Panc1 (cell line): ENCODE measurements at places on chromosomes 12 and 14.

DNA sequence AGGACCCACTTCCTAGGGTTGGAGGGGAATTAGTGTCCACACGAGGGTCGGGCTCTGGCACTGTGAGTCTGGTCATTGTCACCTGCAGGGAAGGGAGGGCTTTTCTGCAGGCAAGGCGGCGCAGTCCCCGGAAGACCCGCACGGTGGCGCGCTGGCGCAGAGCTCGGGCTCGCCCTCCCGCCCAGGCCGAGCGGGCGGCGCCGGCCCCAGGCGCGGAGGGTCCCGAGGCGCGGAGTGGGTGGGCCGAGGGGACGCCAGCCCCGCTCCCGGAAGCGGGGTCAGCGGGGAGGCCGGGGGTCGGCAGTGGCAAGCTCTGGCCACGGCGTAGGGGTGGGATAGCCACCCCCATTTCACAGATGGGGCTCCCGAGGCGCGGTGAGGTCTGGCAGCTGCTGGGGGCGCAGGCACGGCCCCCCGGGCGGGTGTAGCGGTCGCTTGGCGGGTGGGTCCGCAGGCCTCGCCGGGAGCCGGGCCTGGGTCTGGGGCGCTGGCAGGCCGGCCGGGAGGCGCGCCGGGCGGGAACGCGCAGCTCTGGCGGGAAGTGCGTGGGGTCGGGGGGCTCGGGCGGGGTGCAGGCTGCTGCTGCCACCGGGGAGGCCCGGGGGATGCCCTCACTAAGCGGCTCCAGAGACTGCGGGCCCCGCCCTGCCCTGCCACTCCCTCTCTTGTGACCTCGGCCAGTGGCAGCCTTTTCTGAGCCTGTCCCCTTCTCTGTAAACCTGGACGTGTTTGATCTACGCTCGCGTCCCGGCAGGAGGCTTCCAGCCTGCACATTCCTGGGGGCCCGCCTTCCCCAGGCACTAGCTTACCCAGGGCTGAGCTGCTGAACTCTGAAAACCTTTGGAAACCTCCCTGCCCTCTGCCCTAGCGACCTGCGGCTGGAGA, 46.1 kb downstream of the CYP46A1 start:
- DNase-seq, result no peak

GRCh38 chr12:20520532-20520931, 152.2 kb downstream of the PDE3A start:
- no peak for DNase-seq

- DNase-seq, result no peak
Observed at GRCh38 chr12:132951649-132952048, 4.5 kb downstream of the ZNF605 start.

DNA sequence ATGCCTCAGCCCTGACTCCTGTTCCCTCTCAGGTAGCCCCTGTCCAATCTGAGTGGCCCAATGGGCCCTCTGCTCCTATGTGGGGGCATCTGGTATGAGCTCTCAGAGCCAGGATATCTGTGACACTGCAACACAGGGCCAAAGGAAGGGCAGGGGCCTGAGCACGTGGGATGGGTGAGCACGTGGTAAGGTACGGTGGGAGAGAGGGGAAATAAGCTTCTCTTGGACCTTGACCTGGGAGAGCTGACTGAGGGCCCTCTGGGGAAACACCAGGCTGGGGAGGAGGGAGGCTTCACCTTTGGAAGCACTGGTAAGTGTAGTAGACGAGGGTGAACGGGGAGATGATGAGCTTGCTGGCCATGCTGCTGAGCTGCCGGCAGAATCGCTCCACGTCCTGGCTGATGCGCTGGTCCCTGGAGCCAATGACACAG, 6.7 kb downstream of the ABCD4 start:
- no peak for DNase-seq

DNA sequence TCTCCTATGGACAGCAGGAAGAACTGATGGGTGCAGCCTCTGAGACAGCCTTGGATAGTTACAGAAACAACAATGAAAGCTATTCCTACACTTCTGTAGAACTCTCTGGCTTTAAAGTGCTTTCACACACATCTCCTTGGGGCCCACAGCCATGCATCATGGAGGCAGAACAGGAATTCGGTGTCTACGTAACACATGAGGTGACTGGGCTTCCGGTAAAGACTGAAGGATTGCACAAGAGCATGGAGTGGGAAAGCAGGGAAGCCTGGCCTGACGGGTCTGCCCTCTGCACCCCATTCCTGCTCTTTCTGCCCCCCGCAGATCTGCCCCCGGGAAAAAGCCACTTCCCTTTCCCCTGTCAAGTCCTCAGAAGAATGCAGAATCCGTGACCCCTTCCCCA, 82.6 kb downstream of the VWF start:
- DNase-seq, result no peak

- DNase-seq, result no peak
Observed at GRCh38 chr12:96235484-96235826, 41.3 kb downstream of the ELK3 start.
